ENCODE measurements at places on chromosomes 4 and X. TPM values are rescaled to one million over a fixed set of nuclear protein-coding genes. Genes with fewer than 3 reads are reported as not detected.

KIAA1210 gene
- total RNA-seq = not detected

RTL5 gene
- total RNA-seq = under 0.01 TPM

SNX12 gene
- total RNA-seq = 69.8 TPM

VCX3A gene
- total RNA-seq = not detected

WWC2 gene
- total RNA-seq = 19.5 TPM

AKAP14 gene
- not detected for total RNA-seq

TACC3 gene
- 18.8 TPM for total RNA-seq

FGF13 gene
- total RNA-seq = not detected

ZMAT1 gene
- total RNA-seq = 0.97 TPM

FGFBP2 gene
- not detected for total RNA-seq

CYSLTR1 gene
- total RNA-seq = not detected

GLOD5 gene
- not detected for total RNA-seq

ASB9 gene
- total RNA-seq = 33.5 TPM

SLC34A2 gene
- not detected for total RNA-seq

CSN1S1 gene
- total RNA-seq = 0.32 TPM

NHS gene
- 0.15 TPM for total RNA-seq
